Brain pericyte (primary cell): ENCODE measurements at places on chromosomes 7 and 10.

GRCh38 chr7:93382362-93382761 lies 150.2 kb downstream of the VPS50 start:
- no peak for DNase-seq

DNA sequence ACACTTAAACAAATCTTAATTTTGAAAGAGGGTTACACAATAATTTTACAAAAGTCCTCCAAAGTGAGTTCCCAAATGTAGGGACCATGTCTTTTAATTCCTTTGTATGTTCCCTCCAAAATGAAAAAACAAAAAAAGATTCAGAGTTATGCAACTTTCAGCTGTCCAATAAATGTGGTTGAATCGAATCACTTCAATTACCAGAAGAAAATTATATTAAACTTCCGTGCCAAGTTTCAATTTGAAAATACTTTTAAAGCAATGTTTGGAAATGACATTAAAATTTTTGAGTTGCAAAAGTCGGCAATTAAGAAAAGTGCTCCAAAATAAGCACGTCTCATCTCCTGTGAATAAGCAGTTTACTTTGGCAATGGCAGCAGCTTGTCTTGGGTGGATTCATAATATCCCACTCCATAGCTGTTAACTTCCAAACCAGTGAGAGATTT lies 60.3 kb upstream of the C1GALT1 start:
- no peak for DNase-seq

- DNase-seq: no peak
Measured at GRCh38 chr7:69790977-69791724, 192.9 kb downstream of the AUTS2 start.

DNA sequence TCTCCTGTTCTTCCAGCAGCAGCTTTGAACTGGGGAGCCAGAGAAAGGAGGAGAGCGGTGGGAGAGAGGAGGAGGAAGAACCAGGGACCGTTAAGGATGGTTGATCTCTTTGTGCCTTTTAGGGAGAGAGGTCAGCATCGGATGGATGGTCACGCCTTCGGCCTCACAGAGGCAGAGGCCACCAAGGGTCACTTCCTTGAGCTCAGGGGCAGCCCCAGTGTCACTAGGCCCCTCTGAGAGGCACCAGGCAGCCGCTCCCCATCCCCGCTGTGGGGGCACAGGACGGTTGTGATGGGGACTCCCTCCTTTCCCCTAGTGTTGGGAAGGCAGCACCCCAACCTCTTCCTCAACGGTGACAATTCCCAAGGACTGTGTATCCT lies 121.4 kb downstream of the DNAJB6 start:
- DNase-seq: no peak

DNA sequence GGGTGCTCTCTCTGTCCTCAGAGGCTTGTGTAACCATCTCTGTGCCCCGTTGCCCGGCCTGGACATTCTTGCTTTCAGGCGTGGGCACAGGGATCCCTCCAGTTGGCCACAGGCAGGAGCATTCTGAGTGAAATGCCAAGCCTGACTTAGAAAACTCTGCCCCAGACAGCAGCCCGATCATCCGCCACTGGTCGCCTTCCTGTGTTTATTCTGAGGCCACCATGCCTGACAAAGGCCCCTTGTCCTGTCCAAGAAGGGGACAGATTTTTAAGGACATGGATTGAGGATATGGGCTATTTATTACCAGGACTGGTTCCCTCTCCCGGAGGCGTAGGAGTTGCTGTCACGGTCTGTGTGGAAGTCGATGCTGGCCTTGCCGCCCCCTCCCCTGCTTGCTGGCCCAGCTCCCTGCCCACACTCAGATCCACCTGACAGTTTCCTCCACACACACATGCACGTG lies 54.3 kb downstream of the SPOCK2 start:
- DNase-seq: no peak

GRCh38 chr7:106279425-106280197 lies 5.2 kb downstream of the NAMPT start:
- no peak for DNase-seq
